Hypothalamus (tissue), 51 donors: ENCODE measurements at places on chromosomes 6 and 20.

GRCh38 chr6:163745536-163746400 lies 331.2 kb downstream of the QKI start:
- no peak for DNase-seq

DNA sequence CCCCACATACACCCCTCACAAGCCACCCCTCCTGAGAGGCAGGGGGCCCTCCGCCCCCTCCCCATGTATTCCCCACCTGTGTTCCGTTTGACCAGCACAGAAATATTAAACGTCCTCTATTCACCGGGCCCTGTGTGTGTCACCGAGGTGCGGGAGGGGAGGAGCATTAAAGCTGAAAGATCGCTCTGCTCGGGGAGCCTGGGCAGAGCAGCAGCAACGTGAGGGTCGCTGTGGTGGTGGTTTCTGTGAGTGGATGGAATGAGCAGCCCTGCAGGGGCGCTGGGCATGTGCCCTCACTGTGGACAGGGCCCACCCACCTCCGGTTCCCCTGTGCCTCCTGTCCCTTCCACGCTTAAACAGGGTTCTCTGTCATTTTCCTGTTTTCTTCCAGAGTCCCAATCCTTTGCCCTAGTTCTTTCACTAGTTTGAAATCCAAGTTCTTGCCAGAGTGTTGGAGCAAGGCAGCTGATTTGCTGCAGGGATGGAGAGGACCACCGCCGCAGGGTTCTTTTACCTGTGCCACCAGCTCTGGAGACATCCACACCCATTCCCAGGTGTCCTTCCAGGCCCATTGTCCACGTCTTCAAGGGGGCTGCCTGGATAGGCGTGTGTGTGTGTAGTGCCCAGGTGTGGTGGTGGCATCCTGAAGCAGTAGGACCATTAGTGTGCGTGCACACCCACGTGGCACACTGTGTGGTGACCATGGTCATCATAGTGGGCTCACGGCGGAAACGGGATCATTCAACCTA lies 37.6 kb upstream of the MDFI start:
- DNase-seq, result no peak

DNA sequence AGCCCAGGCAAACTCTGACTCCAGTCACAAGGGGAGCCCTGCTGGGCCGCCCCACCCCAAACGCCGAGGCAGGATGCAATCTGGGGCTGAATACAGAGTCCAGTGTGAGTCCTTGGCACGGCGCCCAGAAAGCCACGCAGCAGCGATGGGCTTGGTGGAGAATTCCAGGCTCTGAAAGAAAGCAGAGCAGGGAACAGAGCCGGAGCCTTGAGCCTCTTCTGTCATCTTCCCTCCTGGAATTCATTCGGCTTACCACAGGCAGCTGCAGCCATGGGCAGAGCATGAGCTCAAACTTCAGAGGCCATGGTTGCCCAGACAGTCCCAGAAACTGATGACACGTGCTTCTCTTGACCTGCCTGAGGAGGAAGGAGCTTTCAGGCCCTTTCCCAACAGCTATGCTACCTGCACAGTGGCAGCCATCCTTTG lies 441.1 kb upstream of the JARID2 start:
- peak; percentile 75 for DNase-seq

GRCh38 chr6:25418454-25419052 lies 139.4 kb downstream of the CARMIL1 start:
- no peak for DNase-seq

DNA sequence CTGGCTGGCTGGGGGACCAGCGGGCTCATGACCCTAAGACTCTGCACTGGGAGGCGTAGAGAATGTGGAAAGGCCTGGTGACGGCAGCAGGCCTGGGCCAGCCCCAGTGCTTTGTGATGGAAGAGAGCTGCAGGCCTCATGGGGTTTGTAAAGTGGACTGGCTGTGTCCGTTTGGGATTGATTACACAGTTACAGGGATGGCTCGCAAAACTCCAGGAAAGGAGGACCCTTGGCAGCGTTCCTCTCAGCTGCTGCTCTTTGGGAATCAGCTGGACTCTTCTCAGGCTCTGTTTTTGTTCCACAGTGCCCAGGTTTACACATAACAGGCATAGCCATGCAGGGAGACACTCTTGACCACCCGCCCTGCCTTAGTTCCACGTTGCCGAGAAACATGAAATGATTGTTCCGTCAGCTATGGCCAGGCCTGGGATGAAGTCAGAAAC lies 89.0 kb downstream of the SLX4IP start:
- no peak for DNase-seq

GRCh38 chr6:75935473-75935793 lies 137.0 kb downstream of the IMPG1 start:
- no peak for DNase-seq

DNA sequence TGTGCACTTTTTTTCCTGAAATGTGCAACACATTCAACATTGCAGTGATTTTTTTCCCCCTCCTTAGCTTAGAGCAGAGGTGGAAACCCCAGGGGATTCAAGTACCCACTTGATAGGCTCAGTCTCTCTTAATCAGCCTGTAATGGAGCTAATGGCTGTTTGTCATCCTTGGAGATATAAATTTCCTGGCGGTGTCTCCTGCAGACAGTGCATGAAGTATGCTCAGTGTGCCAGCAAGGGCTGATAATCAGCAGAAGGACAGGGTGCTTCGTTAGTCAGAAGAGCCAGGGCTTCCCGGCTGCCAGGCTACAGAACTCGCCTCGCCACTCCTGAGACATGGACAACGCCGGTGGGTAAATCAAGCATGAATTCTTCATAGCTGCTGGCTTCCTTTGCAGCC lies 69.8 kb upstream of the PHACTR2 start:
- DNase-seq, result no peak

GRCh38 chr6:144321839-144322591 lies 36.9 kb downstream of the UTRN start:
- no peak for DNase-seq

- DNase-seq, result no peak
Observed at GRCh38 chr6:8014947-8015346, 49.2 kb downstream of the BLOC1S5 start.

DNA sequence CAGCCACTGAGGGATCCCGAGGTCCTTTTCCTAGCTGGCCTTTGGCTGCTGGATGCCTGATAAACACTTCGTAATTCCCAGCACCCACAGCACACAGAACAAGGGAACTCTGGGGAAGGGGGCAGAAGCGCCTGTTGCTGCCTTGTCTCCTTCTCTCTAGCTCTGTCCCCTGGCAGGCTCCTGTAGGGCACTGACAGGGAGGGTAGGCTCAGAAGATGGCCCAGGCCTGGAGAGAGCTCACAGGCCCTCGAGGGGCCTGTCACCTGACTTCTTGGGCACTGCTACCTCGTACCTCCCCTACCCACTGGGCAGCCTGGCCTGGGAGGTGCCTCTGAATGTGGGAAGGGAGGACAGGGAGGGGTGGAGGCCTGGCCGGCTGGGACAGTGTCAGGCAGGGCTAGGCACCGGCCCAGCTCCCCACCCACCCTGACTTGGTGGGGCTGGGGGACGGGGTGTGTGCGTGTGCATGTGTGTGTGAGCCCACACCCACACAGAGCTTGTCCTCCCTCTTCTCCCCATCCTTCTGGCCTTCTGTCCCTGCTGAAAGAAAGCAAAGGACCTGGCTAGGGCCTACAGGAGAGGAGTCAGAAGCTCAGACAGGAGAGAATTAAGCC lies 18.1 kb downstream of the C6orf132 start:
- no peak for DNase-seq

- DNase-seq, result no peak
Observed at GRCh38 chr6:108175592-108176279, 9.9 kb downstream of the NR2E1 start.
